ENCODE measurements at places on chromosomes 3 and 15.

DNA sequence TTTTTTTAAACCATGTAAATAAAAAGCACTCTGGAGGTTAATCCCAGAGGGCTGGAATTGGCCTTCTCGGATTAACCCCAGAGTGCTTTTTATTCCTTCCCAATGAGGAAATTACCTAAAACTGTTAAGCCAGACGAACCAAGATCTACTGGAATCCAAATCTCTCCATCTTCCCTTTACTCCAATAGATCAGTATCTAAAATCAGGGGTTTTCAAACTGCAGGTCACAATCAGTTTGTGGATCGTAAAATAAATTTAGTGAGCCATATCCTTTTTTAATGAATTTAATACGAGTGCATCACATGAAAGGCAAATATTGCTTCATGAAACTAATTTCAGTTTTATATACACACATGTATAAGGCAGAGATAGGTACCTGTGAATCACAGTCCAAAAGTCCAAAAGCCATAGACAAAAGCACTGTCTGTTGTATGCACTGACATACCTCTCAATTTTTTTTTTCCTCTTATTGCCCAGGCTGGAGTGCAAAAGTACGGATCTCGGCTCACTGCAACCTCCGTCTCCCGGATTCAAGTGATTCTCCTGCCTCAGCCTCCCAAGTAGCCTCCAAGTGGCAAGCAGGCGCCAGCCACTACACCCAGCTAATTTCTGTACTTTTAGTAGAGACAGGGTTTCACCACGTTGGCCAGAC, 61.3 kb downstream of the TBL1XR1 start:
- DNase-seq: no peak

GRCh38 chr3:110984456-110985250, 87.0 kb upstream of the NECTIN3 start:
- DNase-seq: no peak

DNA sequence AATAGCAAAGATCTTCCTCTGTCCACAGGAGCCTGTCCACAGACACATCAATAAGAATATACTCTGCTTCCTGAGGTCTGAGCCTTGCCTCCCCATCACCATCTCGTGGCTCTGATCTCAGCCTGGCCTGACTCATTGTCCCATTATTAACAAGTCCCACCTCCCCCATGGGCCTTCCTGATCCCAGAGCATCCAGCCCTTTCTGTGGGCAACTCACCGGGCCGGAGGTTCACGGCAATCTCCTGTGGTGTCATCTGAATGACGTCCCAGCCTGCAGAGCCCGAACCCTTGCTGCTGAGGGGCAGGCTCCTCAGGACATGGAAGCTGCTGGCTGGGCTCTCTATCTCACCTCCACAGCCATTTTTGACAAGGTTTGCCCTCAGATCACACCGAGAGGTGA, 28.1 kb downstream of the ITGB5 start:
- no peak for DNase-seq

DNA sequence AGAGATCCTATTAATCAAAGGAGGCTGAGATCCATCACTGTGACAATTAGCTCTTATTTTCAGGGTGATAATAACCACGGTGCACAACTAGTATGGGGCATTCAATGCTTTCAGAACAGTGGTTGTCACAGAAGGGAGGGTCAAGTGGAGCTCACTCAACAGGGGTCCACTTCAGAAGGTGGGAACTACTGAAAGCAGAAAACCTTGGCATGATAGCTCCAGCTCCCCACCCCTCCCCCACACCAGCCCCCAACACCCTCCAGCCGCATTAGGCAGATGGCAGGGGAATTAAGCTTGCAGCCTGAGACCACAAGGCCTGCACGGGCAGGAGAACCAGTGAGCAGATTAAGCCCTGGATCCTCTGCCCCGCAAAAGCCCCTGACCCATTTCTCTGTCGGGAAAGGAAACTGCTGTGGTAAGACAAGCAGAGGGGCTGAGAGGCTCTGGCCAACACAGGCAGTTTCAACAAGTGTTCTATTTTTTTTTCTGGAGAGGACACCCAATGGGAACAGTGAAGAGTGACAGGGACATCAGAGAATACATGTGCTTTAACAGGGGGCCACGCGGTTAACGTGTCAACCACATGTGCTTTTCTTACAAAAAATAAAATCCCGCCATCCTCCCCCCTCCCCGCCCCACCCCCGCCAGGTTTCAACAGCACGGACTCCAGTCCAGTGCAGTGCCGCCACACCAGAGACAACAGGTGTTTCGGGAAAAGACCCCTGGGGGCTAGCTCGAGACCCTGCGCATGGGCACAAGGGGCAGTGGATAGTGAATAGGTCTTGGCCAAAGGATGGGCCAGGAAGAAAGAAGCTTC, 997 bp downstream of the FYCO1 start:
- no peak for DNase-seq

- no peak for DNase-seq
These were observed 306.8 kb upstream of the STT3B start for GRCh38 chr3:31225923-31226322.

DNA sequence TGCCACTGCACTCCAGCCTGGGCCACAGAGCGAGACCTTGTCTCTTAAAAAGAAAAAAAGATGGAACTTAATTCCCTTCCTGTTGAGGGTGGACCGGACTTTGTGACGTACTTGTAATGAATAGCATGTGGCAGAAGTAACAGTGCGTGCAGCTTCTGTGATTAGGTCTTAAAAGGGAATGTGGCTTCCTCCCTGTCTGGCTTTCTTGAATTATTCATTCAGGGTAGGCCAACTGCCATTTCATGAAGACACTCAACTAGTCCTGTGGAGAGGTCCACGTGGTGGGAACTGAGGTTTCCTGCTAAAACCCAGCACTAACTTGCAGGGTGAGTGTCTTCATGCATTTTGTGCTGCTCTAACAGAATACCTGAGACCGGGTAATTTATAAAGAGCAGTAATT, 98.9 kb upstream of the PIAS1 start:
- no peak for DNase-seq

GRCh38 chr15:69910514-69910913, 187.2 kb downstream of the TLE3 start:
- DNase-seq: no peak

DNA sequence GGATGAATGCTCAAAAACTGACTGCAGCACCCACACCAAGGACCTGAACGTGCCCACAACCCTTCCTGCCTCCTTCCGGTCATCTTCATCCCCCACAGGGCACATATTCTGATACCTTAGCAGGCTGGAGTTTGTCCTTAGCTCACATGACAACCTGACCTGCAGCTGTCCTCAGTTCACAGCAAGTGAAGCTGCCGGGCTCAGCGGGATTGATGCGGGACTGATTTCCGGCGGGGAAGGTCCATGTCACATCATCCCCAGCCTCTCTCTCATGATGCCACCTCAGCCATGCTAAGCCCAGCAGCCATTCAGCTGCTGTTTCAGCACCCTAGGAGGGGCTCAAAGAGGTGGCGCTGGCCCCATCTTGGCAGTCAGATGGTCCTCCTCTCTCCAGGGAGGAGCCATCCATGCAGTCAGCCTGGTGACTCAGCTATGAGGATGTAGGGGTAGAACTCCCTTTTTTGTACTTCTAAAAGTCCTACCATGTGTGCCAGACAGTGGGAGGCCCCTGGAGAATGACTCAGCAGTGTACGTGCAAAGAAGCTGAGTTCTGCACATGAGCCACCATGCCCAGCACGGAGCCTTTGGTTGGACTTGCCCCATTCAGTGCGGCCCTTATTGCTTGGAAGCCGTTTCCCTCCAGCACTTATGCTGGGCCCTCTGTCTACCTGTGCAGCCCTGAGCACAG, 9.5 kb downstream of the CA12 start:
- no peak for DNase-seq

Measured in anterior cingulate cortex (tissue), 58 donors.